Right ventricle myocardium superior (tissue), 1 donor: ENCODE measurements at places on chromosomes 11 and 22. TPM values are rescaled to one million over a fixed set of nuclear protein-coding genes. Genes with fewer than 3 reads are reported as not detected.

DNA sequence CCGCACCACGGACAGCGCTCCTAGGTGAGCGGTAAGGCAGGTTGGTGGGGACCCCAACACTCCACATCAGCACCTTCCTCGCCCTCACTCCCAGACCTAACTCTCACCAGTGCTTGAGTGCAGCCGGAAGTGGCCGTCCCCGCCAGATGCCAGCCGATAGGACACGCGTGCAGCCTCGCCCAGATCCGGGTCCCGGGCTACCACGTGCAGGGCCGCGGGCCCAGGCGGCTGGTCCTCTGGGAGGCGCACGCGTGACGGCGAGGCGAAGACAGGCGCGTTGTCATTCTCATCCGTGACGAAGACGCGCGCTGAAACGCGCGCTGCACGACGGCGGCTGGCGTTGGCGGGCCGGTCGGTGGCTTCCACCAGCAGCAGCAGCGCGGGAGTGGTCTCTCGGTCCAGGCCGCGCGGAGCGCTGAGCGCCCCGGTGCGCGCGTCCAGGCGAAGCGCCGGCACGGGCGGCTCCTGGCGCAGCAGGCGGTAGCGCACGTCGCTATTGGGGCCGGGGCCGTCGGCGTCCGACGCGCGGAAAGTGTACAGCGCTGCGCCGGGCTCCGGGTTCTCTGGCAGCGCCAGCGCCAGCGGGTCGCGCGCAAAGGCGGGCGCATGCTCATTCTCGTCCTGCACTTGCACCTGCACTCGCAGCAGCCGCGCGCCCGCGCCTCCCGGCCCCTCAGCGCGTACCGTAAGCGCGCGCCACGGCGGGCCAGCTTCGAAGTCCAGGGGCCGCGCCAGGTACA is 10.8 kb upstream of the TPP1 start:
- no peak for DNase-seq

GRCh38 chr22:17079572-17079971 is 5.2 kb upstream of the IL17RA start:
- no peak for DNase-seq

DNA sequence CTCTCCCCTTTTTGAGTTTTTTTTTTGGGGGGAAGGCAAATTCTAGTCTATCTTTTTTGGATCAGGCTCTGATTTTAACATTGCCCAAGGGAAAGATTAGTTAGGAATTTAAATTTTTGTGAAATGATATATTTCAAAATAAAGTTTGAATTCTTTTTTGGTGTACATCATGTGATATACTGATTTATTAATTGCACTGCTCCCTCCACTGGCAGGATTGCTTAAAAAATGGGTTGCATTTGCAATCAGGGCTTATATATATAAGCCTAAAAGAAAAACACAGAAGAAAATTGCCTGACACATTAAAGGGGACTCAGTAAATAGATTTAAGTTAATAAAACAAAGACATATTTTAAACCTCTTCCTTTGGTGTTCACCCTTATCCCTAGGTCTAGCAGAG is 1.2 kb downstream of the DYNC2H1 start:
- DNase-seq = no peak

- DNase-seq = no peak
Measured at GRCh38 chr11:61507962-61508861, at the start of gene LRRC10B. LRRC10B (plus strand) TSS chr11:61508749; CDS start chr11:61508999, 250 bp downstream.

CREBZF gene
- total RNA-seq = 11.2 TPM

- DNase-seq = peak; percentile 34
Measured at GRCh38 chr22:44050766-44051355, 26.8 kb downstream of the PARVB start.

- peak; percentile 13 for DNase-seq
Measured at GRCh38 chr22:50016988-50017700, 4.6 kb upstream of the IL17REL start.

DNA sequence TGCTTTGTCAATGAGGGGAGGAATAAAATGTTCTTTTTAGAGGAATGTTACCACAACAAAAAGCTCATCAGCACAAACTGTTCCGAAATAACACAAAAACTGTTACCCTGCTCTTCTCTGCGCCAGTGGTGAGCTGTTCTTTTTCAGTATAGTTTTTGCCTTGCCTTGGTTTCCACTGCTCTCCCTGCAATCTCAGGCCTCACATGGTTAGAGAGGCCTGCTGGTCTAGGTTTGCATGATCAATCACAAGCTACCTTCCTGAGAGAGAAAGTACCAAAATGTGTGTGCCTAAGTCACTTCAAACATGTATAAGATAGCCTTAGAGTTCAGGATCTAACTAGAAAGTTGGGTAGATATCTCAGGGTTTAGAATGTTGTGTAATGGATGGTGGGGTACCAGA is 114.6 kb downstream of the STIM1 start:
- no peak for DNase-seq

DNA sequence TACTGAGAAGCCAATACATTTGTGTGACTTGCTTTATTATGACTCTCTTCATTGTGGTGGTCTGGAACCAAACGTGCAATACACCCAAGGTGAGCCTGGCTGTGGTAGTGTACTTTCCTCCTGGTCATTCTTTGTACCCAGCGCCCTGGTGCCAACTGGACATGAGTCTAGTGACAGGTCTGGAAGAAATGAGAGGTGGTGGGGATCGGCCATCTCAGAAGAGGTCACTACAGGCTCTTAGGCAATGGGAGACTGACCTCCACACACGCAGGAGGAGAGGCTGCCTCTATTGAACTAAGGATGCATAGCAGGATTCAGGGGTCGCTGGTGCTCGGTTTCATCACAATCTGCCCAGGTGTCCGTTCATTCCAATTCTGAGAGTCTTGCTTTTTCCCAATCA is 56.4 kb upstream of the RTL6 start:
- no peak for DNase-seq

IL17RA gene
- total RNA-seq = 7.5 TPM

MACROD1 gene
- total RNA-seq = 124 TPM

CD248 gene
- 15.7 TPM for total RNA-seq

OR52I2 gene
- not detected for total RNA-seq

DNA sequence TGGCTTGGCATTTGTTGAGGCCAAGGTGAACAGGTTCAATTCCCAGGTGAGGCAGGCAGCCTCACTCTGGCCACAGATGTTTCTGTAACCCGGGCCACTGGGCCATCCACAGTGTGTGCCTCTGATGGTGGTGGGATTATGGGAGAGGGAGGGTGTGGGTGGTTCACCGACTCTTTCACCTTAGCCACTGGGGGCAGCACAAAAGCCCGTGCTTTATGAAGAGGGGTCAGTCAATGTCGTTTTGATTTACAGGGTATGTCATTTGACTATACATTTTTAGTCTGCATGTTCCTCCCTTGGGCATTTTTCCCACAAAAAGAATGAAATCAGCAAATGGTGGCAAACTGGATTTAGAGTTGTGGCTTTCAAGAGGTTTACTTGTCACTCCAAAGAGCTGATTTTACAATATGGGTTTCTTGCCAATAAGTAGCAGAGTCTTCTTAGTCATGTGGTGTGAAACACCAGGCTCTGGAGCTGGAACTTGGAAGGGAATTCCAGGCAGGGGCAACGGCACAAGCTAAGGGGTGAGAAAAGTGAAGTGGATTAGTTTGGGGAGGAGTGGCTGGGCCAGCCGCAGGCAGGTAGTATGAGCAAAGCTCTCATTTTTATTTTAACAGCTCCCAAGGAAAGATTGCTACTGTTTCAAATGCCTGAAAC is 217.8 kb upstream of the ZBED5 start:
- no peak for DNase-seq

GRCh38 chr11:69518081-69518950 is 36.9 kb downstream of the LINC01488 start:
- no peak for DNase-seq

DNA sequence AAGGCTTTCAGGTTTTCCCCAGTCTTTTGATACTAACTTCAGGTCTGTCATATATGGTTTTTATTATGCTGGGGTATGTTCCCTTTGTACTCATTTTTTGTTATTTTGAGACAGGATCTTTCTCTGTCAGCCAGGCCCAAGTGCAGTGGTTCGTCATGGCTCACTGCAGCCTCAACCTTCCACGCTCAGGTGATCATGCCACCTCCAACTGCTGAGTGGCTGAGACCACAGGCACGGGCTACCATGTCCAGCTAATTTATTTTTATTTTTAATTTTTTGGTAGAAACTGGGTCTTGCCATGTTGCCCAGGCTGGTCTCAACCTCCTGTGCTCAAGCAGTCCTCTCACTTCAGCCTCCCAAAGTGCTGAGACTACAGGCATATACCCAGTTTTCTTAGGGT is 50.6 kb upstream of the PDGFD start:
- no peak for DNase-seq

GRCh38 chr22:43928468-43928867 is 4.9 kb downstream of the PNPLA3 start:
- DNase-seq = no peak

GRCh38 chr11:103898065-103898464 is 138.4 kb upstream of the DDI1 start:
- DNase-seq = no peak

CARD10 gene
- 8.3 TPM for total RNA-seq

DNA sequence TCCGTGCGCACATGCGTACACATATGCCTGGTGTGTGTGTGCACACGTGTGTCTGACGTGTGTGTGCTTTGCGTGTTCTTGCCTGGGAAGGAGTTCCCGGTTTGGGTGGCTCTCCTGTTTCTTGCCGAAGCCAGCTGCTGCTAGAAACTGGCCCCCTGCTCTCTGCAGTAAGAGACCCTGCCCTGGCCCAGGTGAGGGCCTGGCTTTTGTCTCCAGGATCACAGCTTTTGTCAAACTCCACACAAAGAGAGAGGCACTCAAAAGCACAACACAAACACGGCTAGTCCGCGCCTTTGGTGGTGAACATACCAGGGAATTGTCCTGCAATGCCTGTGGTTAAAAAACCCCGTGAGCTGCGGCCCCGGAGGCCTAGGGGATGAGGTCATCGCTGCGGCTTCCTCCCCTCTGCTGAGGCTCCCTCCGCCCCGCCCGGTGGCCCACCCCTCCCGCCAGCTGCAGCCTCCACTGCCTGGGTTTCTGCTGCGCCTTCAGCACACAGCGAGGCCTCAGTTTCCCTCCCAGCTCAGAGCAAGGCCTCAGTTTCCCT is 88.9 kb downstream of the KCNQ1 start:
- peak; percentile 86 for DNase-seq

DNA sequence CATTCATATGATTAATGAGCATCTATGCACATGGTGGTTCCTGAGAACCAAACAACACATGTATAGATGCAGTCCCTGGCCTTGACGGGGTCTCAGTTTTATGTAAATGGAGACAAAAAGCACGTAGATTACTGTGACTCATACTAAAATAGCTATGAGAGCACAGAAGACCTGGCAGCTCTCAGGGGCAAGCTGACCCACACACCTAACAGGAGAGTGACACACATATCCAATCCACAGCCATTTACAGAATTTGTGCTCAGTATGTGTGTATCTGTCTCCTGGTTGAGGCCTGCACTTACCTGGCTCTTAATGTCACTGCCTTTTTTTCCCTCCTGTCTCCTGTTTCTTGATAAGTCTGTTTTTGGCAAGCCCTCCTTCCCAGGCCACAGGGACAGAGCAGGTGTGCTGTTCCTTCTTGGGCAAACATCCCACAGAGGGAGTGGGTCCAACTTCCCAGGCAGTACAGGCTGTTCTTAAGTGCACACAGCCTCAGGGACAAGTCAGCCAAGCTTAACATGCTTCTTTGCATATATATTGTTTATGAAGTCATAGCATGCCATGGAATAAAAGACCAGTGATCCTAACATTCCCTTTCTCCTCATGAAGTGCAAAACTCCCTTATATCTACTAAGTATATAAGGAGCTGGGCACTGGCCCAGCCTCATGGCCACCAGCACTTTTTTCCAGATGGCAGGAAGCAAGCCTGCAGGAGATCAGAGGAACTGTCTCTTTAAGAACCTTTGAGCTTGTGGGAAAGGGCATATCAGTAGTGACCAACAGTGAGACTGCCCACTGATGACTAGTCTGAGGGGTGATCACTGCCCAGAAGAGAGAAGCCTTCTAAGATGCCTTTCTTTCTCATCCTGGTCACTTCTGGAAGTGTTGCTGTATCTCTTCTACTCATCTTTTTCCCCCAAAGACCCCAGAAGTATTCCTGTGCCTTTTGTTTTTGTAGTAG is 124.7 kb upstream of the CCDC90B start:
- no peak for DNase-seq

GRCh38 chr22:42925598-42925997 is 68.5 kb upstream of the ARFGAP3 start:
- no peak for DNase-seq

DNA sequence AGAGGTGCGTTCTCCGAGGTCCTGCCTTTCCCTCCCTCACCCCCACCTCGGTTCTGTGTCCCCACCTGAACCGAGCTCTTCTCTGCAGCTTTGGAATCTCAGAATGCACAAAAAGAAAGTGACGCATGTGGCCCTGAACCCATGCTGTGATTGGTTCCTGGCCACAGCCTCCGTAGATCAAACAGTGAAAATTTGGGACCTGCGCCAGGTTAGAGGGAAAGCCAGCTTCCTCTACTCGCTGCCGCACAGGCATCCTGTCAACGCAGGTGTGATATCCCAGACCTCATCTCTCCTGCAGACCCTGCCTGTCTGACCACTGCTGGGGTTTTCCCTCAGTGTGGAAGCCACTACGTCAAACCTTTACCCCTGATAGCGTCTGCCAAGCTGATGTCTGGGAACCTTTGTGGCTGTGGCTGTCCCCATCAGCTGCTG is 13.9 kb downstream of the ACP2 start:
- no peak for DNase-seq

KCNE3 gene
- total RNA-seq = 2.6 TPM

- DNase-seq = no peak
Measured at GRCh38 chr22:36961626-36962025, 48.2 kb downstream of the CSF2RB start.

- no peak for DNase-seq
Measured at GRCh38 chr22:45880091-45880715, 96.8 kb downstream of the WNT7B start.

- no peak for DNase-seq
Measured at GRCh38 chr22:21606775-21607174, 23.0 kb downstream of the YDJC start.

TMEM151A gene
- not detected for total RNA-seq

TMEM121B gene
- total RNA-seq = 1.9 TPM

- DNase-seq = peak; percentile 32
Measured at GRCh38 chr22:44814266-44815098, 62.1 kb downstream of the ARHGAP8 start.

DNA sequence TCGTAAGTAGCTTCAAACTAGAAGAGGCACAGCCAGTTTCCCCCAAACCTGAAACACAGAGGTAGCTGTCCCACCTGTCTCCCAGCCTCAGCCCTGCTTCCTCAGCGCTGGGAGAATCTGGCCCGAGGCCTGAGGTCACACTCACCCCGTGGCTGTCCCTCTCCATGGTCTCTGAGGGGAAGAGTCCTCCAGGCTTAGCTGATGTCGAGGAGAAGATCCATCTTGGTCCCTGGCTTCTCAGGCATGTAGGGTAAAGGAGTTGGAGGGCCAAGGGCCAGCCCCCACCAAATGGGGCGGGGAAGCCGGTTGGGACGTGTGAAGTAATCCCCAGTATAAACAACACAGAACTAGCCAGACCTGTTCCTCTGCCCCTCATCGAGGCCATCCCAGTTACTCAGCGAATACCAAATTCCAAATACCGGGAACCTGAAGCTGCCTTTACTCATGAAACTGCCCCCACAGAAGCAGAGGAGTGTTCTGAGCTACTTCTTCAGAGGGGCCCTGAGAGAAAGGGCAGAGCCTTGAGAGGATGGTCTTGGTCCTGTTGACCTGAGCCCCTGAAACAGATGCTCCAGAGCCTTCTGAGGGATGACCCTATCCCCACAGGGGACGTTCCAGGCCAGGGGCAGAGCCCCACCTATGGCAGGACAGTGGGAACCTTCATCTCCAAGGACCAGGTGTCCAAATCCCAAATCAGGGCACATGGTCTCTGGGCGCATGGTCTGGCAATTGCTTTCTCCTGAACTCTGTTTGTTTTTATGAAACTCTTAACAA is at the start of gene TMPRSS13:
TMPRSS13 (minus strand) TSS at position 261 of the 774 bp plus-strand sequence; CDS start at position 166, 95 bp downstream.
- no peak for DNase-seq

NCAM1 gene
- total RNA-seq = 226 TPM

- no peak for DNase-seq
Measured at GRCh38 chr11:126083829-126084607, 21.4 kb upstream of the CDON start.

PDGFB gene
- total RNA-seq = 16.2 TPM
